CD4-positive, alpha-beta T cell treated with Interleukin-2 at 100 ng/mL for 4 hours (primary cell): ENCODE measurements at places on chromosomes 11 and 22.

- no peak for DNase-seq
Measured at GRCh38 chr11:112467721-112468120, 207.1 kb upstream of the PLET1 start.

- no peak for DNase-seq
Measured at GRCh38 chr22:33971561-33971961, 51.3 kb upstream of the LARGE1 start.

- DNase-seq = no peak
Measured at GRCh38 chr11:3222003-3222855, 3.6 kb upstream of the MRGPRG start.

DNA sequence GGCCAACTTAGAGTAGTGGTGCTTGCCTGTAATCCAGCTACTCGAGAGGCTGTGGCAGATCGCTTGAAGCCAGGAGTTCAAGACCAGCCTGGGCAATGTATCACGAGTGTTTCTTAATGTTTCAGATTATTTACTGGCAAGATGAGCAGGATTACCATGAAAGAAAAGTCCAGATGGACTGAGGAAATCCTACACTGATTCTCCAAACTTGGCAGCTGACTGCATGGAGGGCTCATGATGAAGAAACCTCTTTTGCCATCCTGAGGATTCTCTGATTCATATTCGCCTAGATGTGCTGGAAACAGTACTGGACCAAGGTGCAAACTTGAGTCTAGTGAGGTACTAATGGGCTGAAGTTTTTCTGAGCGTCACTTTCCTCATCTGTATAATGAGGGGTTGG lies 2.8 kb upstream of the SIDT2 start:
- no peak for DNase-seq
